ENCODE measurements at places on chromosomes 11 and 22.

DNA sequence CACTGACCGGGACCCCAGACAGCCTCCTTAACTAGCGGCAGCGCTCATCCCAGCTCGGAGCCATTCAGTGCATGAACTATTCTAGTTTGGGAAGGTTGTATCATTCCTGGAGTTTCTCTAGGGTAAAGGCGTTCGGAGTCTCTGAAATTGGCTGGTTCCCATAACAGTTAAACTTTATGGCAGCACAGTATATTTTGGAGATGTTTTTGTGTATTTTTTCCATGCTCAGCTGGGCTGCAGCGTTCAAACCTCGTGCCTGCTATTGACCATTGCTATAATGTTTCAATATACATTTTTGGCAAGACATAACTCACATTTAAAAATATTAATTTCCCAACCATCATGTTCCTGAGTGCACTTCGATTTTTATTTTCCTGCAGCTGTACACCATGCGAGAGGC is 169.7 kb downstream of the ST3GAL4 start:
- no peak for DNase-seq

DNA sequence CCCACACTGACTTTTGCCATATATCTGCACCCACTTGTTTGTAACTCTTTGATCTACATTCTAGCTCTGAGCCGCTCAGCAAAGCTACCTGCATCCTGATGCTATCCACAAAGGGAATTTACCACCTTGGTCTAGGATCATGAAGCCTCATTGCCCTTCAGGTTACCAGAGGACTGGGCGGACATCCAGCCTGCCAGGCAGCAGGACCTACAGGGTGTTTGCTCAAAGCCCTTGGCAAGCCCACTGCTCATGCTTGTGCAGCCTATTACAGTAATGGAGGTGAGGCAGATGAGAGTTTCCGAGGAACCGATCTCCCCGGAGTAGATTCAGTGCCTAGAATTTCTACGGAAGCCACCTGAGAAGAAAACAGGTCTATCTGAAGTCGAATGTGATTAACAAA is 417.2 kb downstream of the OPCML start:
- no peak for DNase-seq

DNA sequence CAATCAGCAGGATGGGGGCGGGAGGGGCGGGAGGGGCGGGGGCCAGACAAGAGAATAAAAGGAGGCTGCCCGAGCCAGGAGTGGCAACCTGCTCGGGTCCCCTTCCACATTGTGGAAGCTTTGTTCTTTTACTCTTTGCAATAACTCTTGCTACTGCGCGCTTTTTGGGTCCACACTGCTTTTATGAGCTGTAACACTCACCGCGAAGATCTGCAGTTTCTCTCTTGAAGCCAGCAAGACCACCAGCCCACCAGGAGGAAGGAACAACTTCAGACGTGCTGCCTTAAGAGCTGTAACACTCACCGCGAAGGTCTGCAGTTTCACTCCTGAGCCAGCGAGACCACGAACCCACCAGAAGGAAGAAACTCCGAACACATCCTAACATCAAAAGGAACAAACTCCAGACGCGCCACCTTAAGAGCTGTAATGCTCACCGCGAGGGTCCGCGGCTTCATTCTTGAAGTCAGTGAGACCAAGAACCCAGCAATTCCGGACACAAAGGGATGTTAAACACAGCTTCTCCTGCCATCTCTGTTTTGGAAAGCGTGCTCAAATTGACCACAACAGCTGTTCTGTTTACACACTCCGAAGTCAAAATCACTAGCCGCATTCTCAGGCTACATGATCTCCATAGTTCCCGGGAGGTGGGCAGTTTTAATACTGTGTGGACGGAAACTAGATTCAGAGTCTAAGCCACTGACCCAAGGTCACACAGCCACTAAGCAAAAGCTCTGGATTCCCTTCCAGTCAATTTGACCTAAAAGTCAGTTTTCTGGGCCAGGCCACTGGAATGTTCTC is 11.9 kb downstream of the PLAAT2 start:
- DNase-seq, result no peak

DNA sequence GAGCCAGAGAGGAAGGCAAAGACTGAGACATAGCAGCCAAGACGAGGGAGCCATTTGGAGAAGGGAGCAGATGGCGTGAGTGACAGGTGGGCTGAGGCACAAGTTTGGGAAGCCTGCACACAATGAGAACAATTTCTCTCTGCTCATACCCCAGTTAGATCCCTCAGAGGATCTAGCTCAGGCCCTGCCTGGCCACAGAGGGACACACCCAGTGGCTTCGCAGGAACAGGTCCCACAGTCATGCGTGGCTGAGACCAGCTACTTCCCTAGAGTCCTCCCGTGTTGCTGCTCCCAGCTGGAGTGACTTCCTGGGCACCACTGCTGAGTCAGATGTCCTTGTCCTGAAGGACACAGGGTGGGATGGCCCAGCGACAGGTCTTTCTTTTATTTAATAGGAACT is 33.4 kb upstream of the LYVE1 start:
- no peak for DNase-seq

- DNase-seq, result no peak
Observed at GRCh38 chr11:33667819-33668467, 32.7 kb downstream of the C11orf91 start.

DNA sequence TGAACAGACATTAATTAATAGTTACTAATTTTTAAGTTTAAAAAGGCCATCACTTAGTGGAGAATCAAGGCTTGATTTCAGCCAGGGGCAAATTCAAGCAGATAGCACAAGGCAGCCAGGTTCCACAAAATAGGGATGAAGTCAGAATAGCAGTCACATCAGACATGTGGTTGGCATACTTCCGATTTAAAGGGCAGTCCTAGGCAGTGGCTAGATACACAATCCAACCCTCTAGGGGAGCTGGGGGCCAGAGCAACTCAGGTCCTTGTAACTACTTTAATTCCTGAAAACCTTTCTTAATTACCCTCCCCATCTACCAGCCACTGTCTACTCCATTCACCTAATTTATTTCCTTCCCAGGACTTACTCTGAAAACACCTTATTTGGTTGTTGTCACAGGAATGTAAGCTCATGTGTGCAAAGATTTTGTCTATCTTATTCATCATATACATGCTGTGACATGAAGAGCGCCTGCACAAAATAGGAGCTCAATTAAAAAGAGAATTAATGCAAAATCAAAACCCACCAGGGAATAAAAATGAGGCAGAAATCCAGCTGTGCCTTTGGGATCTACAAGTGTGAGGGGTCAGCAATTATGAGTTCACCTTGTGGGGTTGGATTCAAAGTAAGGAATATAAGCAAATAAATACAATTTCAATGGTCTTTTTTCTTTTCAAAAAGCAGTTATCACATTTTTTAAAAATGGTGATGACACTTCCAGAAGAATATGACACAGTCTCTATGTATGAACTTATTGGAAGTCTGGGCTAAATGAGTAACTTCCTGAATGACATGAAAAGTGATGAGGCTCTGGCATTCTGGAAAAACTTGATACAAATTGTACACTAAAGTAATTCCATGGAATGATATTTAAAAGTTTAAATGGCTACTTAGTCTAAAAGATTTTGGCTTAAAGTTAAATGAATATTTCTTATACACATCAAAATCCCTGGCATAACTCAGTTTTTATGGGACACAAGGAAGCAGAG is 53.8 kb downstream of the COPB1 start:
- DNase-seq, result no peak

GRCh38 chr11:22459048-22459447 is 120.9 kb downstream of the SLC17A6 start:
- DNase-seq, result peak; percentile 27

DNA sequence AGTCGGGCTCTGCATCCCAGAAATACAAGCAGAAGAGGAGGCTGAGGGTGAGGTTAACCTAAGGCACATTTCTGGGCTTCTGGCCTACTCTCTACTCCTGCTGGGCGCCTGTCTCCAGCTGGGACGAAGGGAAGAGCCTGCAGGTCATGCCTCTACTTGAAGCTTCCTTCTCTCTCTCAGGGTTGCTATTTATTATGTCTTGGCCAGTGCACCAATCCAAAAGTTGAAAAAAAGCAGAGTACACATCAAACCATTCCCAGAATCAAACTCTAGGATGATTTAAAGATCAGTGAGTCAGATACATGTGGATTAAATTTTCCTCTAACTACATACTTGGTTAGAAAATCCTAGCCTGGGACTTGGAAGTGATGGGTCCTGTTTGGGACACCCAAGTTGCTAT is 60.2 kb upstream of the CDON start:
- no peak for DNase-seq

DNA sequence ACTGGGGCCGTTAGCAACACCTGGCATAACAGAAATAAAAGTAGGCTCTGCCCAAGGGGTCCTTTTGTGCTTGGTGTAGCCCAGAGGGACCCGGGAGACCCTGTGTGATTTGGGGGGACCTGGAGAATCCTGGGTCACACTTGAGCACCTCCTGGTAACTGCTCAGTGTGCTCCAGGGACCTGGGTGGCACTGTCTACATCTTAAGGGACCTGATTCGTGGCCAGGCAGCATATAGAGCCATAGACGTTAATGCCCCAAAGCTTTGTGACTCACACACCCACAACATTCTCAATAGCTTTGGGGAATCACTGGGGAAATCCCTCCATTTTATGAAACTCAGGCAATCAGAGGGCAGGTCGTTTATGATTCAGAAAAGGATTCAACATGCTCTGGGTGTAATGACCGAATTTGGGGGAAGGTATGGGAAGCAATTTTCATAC is 3.6 kb upstream of the IGF2 start:
- no peak for DNase-seq

GRCh38 chr22:34897126-34897525 is 168.8 kb upstream of the ISX start:
- no peak for DNase-seq

DNA sequence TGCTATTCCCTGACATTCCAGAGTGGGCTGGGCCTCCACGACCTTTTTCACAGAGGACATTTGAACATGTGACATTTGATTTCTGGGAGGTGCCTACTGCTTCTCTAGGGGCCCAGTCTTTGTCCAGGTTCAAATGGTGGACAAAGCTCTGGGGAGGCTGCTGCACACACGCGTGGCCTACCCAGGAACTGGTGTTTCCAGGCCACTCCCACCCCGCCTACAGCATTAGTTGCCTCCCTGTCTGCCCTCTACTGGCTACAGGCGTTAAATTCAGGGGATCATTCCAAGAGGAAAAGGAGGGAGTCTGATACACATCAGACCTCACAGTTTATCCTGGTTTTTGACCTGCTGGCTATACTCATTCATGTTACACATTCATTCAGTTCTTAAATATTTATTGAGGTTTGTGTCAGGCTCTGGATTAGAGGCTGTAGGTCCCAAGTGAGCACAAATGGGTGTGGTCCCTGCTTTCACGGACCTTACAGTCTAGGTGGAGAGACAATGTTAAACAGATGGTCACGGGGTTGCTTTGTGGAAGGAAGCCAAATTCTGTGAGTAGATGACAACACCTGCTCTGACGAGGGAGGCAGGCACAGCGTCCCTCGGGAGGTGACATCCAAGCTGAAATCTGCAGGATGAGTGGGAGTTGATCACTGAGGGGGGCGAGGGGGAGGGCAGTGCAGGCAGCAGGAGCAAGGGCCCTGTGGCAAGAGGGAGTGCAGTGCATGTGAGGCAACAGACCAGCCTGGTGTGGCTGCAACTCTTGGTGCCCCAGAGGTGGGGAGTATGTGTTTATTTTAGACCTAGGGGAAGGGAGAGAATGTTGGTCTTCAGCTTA is 11.8 kb downstream of the TUB start:
- peak; percentile 81 for DNase-seq

DNA sequence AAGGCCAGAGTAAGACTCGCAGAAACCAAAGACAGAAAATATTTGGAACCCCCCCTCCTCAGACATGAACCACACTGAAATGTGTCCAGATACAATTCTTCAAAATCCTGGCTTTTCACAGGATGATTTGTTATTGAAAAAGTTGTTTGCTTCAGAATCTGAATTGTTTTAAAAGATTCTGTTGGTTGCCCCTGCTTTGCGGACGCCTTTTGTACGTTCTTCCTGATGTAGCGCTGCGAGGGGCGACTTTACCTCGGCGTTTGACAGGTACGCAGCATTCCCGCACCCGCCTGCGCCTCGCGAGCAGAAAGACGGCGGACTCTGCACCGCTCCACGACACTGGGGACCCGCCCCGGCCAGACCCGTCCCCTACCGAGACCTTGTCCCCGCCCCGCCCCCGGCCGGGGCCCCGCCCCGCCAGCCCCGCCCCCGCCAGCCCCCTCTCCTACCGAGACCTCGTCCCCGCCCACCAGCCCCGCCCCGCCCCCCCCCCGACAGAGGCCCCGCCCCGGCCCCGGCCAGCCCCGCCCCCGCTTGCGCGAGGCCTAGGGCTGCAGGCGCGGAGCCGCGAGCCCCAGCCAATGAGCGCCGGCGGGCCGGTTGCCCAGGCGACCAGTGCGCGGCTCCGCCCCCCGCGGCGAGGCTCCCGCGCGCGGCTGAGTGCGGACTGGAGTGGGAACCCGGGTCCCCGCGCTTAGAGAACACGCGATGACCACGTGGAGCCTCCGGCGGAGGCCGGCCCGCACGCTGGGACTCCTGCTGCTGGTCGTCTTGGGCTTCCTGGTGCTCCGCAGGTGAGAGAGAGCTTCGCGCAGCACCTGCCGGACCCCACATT is at the start of gene GLB1L2:
GLB1L2 (plus strand) TSS at position 635 of the 835 bp plus-strand sequence; CDS start at position 709, 74 bp downstream.
- DNase-seq, result peak; percentile 37

GRCh38 chr11:78645226-78646202 is 70.8 kb upstream of the NARS2 start:
- peak; percentile 60 for DNase-seq

GRCh38 chr22:42560781-42561180 is 7.0 kb downstream of the SERHL2 start:
- DNase-seq, result no peak

- DNase-seq, result no peak
Observed at GRCh38 chr11:126830216-126830806, 170.3 kb downstream of the KIRREL3 start.

DNA sequence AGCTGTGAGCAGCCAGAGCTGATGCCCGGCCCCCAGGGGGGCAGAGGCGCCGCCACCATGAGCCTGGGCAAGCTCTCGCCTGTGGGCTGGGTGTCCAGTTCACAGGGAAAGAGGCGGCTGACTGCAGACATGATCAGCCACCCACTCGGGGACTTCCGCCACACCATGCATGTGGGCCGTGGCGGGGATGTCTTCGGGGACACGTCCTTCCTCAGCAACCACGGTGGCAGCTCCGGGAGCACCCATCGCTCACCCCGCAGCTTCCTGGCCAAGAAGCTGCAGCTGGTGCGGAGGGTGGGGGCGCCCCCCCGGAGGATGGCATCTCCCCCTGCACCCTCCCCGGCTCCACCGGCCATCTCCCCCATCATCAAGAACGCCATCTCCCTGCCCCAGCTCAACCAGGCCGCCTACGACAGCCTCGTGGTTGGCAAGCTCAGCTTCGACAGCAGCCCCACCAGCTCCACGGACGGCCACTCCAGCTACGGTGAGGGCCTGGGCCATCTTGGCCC is 6.1 kb downstream of the CDC42EP1 start:
- DNase-seq, result no peak

DNA sequence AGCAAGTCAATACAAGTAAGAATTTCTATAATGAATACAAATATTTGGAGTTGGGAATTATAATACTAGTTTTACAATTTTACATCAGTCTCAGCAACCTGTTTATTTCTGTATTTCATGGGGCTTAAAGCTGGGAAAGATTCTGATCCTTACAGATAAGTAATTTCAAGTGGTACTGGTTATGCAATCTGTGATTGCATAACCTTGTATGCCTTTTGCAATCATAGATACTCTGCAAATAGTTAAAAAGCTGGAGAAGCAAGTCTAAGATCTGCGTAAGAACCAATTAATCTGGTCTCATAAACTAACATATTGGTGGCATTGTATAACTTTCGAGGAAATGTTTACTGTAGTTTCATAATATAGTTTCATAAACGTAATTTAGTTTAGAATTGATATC is 198.3 kb upstream of the PGR start:
- no peak for DNase-seq

- no peak for DNase-seq
Observed at GRCh38 chr11:99567334-99567956, 546.7 kb downstream of the CNTN5 start.
